ENCODE measurements at places on chromosomes 6 and 20. TPM values are rescaled to one million over a fixed set of nuclear protein-coding genes. Genes with fewer than 3 reads are reported as not detected.
A peak's percentile ranks its signal among the peaks of the same experiment; 100 is the strongest.

DNA sequence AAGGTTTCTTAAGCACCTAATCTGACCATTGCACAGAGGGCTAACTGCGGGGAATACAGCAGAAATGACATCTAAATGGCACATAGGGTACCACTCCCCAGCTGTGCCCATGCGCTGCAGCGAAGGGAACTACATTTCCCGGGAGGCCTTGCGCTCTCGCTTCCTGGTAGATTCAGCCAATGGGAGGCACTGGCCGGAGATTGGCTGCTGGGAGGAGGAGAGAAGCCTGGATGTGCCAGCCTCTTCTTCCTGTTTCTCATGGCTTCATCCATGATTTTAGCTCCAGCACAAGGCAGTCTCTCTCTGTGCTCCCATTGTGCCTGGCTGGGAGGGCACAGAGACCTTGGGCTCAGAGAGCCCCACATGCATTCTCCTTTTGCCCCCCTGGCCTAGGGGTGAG lies 101.7 kb upstream of the FOXA2 start:
- no peaks in the 10 kb centered on the region for H3K27me3 ChIP-seq
- peaks cover 4% of the 10 kb centered on the region for H3K4me1 ChIP-seq
- no peak overlapping the region for H3K27ac ChIP-seq
- no peaks in the 10 kb centered on the region for H3K36me3 ChIP-seq

- no peaks in the 10 kb centered on the region for H3K27me3 ChIP-seq
- peaks cover 4% of the 10 kb centered on the region for H3K4me1 ChIP-seq
- no peaks in the 10 kb centered on the region for H3K36me3 ChIP-seq
- no peak overlapping the region for H3K4me3 ChIP-seq
- DNase-seq: peak; percentile 13
These were observed 82.7 kb downstream of the FARS2 start for GRCh38 chr6:5343998-5344397.

- H3K4me1 ChIP-seq: no peaks in the 10 kb centered on the region
- DNase-seq: no peak
- H3K36me3 ChIP-seq: no peaks in the 10 kb centered on the region
These were observed 36.0 kb downstream of the DNAH8 start for GRCh38 chr6:38750968-38751615.

GRCh38 chr6:87122477-87122876 lies 27.6 kb upstream of the CGA start:
- no peaks in the 10 kb centered on the region for H3K36me3 ChIP-seq
- H3K4me1 ChIP-seq: no peaks in the 10 kb centered on the region
- H3K27me3 ChIP-seq: no peaks in the 10 kb centered on the region
- DNase-seq: no peak
- no peak overlapping the region for H3K4me3 ChIP-seq

FABP7 gene
- total RNA-seq: not detected

DNA sequence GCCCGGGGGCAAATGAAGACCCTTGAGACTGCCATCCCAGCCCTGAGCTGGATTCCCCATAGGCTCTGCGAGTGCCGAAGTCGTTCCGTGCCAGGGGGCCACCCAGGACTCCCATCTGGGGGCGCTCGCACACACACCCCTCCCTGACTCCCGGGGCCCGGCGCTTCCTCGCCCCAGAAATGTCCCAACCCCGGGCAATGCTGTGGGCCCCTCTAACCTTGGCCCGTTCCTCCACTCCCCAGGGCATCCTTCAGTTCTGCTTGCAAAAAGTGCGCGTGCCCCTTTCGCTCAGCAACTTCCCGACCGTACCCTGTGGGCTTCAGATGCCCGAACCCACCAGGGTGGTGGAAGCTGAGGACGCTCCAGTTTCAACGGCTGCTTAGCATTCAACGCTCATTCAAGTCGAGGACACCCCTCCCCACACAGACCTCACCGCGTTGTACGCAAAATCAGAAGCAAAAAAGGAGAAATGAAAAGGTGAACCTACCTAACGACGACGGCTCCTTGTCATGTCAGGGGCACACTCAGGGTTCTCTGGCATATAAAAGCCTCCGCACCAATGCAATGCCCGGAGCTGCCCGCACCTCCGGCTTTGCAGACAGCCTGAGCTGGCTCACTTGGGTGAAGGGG lies 25.3 kb downstream of the RIPOR2 start:
- H3K27ac ChIP-seq: no peak overlapping the region
- H3K27me3 ChIP-seq: no peaks in the 10 kb centered on the region
- peak; percentile 16 for DNase-seq
- H3K4me1 ChIP-seq: peaks cover 14% of the 10 kb centered on the region

CYP21A2 gene
- not detected for total RNA-seq

- H3K4me3 ChIP-seq: no peak overlapping the region
- H3K4me1 ChIP-seq: no peaks in the 10 kb centered on the region
- no peaks in the 10 kb centered on the region for H3K36me3 ChIP-seq
These were observed 188.8 kb downstream of the EDN1 start for GRCh38 chr6:12478921-12479320.

GRCh38 chr6:56944661-56945060 lies 10.2 kb upstream of the BEND6 start:
- no peak for DNase-seq
- no peaks in the 10 kb centered on the region for H3K27me3 ChIP-seq
- H3K4me3 ChIP-seq: no peak overlapping the region

YWHAB gene
- total RNA-seq: 139 TPM

- no peak for DNase-seq
- no peaks in the 10 kb centered on the region for H3K27me3 ChIP-seq
- H3K4me3 ChIP-seq: no peak overlapping the region
- H3K4me1 ChIP-seq: peaks cover 9% of the 10 kb centered on the region
- H3K27ac ChIP-seq: no peak overlapping the region
These were observed 69.2 kb upstream of the TBC1D7 start for GRCh38 chr6:13397359-13398068.

OR12D3 gene
- total RNA-seq: not detected

DNA sequence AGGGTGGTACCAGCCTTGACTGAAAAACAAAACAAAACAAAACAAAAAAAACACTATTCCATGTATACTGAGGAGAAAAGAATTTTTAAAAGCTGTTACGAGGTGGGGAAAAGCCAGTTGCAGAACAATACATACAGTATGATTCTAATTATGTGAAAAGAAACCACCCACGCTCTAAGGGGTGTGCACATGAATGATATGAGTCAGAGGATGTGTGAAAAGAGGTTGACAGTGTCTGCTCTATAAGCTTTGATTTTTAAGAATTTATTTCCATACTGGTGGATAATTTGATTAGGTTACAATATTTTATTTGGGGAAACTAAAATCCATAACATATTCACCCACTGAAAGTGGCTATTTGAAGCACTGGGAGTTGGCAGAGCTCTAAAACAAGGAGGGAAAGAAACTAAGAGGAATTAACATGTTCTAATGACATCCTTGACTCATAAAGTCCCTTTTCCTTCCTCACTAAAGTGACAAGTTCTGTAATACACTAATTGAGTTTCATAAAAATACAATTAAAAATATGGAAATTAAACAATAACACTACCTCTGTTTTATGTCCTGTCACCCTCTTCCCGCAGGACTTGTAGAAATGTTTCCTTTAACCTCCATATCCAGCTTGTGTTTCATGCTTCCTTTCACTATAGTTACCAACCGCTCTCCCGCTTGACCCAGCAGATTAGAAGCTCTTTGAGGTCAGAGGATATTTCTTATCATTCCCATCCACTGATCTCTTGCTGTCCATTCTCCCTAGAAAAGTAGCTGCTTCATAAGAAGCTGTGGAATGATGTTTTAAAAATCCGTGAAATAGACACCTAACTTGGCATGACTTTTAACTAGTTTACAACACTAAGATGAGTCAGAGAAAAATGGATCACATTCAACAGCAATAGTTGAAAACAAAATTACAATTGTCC lies 118.6 kb upstream of the CCDC28A start:
- H3K36me3 ChIP-seq: no peaks in the 10 kb centered on the region
- H3K27ac ChIP-seq: no peak overlapping the region
- no peaks in the 10 kb centered on the region for H3K27me3 ChIP-seq

GRCh38 chr6:44126320-44127149 lies 717 bp downstream of the MRPL14 start:
- H3K27ac ChIP-seq: peak overlapping the region; percentile 90
- no peaks in the 10 kb centered on the region for H3K27me3 ChIP-seq
- DNase-seq: peak; percentile 50
- H3K4me1 ChIP-seq: peaks cover 48% of the 10 kb centered on the region

UBE2C gene
- 0.45 TPM for total RNA-seq

RNF217 gene
- total RNA-seq: 53.7 TPM

GRCh38 chr20:37315452-37316110 lies 26.1 kb downstream of the MANBAL start:
- H3K27me3 ChIP-seq: no peaks in the 10 kb centered on the region
- peak; percentile 56 for DNase-seq
- no peak overlapping the region for H3K4me3 ChIP-seq
- peak overlapping the region; percentile 73 for H3K27ac ChIP-seq

- H3K36me3 ChIP-seq: peaks cover 2% of the 10 kb centered on the region
- H3K4me1 ChIP-seq: peaks cover 22% of the 10 kb centered on the region
- peak overlapping the region; percentile 78 for H3K4me3 ChIP-seq
- no peaks in the 10 kb centered on the region for H3K27me3 ChIP-seq
- DNase-seq: peak; percentile 85
These were observed 436 bp downstream of the CAGE1 start for GRCh38 chr6:7389162-7389450.

PRRC2A gene
- 85.6 TPM for total RNA-seq

AKAP12 gene
- 102 TPM for total RNA-seq

DNA sequence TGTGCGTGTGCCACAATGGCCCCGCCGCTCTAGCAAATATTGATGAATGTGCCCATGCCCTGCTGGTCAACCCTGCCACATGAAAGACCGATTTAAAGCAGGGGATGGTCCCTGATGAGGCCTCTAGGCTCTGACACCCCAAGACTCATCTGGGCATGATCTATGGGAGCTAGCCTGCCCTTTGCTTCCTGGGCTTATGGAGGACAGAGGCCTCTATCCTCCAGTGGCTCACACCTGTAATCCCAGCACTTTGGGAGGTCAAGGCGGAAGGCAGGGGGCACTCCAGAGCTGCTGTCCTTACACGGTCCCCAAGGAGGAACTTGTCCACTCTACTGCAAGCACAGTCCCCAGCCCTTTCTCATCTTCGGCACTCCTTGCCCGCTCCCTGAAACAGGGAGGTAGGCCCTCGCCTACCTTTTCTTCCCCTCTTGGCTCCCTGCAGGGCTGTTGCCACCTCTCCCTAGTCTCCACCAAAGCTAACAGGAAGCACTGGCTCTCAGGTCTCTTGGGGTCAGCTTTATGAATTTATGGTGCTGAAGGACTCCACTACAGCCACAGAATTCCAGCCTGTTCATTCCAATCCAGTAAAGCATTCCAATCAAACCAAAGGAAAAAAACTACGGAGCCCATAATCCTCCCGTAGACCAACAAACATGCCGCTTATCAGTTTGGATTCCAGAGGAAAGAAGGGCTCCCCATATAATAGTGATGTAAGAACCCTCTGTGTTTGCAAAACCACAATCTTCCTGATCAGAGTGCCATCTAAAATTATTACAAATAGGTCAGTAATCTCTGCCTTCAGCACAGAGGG lies 48.7 kb upstream of the FOXQ1 start:
- no peak overlapping the region for H3K4me3 ChIP-seq
- no peaks in the 10 kb centered on the region for H3K36me3 ChIP-seq
- no peak for DNase-seq
- no peak overlapping the region for H3K27ac ChIP-seq

GRM1 gene
- 0.67 TPM for total RNA-seq

DNA sequence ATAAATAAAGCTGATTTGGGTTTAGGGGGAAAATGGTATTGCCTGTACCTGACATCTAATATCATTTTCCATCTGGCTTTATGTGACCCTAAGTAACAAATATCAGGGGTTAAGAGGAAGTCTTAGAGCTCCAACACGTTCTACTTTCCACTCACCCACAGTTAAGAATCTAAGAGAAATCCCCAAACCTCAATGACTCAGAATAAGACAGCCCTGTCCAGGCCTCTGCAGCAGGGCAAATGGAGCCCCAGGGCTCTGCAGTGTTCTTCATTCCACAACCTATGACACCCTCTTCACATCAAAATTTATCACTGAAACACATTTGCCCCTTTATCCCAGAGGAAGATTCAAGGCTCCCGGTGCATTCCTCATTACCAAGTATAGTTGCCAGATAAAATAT lies 20.3 kb upstream of the TENT5A start:
- H3K4me3 ChIP-seq: no peak overlapping the region
- H3K27ac ChIP-seq: no peak overlapping the region

- H3K4me1 ChIP-seq: peaks cover 22% of the 10 kb centered on the region
- DNase-seq: no peak
- no peaks in the 10 kb centered on the region for H3K27me3 ChIP-seq
- peak overlapping the region; percentile 27 for H3K27ac ChIP-seq
- no peaks in the 10 kb centered on the region for H3K36me3 ChIP-seq
These were observed 121.0 kb downstream of the PREX1 start for GRCh38 chr20:48706710-48707365.

- H3K27ac ChIP-seq: no peak overlapping the region
- H3K4me1 ChIP-seq: no peaks in the 10 kb centered on the region
These were observed 238.8 kb downstream of the HIVEP2 start for GRCh38 chr6:142706210-142706609.

HLA-DOB gene
- 1.3 TPM for total RNA-seq

GRCh38 chr6:21874372-21874771 lies 280.8 kb downstream of the SOX4 start:
- H3K4me1 ChIP-seq: no peaks in the 10 kb centered on the region
- DNase-seq: no peak
- H3K36me3 ChIP-seq: no peaks in the 10 kb centered on the region
- no peak overlapping the region for H3K27ac ChIP-seq

DNA sequence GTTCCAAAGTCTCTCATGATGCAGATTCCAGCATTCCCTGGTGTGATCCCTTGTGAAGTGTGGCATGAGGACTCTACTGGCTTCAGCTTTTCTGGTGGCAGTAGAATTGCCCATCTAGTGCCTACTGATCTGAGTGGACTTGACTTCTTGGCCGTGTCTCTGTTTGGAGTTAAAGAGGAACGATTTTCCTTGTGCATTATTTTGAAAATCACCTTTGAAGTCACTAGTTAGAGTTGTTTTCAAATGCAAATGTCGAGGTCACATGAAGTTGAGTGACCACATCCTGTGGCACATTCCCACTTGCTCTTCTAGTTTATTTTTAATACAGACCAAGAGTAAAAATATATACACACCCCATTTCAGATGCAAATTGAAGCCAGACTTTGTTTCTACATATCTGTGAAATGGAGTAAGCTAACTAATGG lies 270.7 kb upstream of the TAB2 start:
- peaks cover 4% of the 10 kb centered on the region for H3K4me1 ChIP-seq
- peak overlapping the region; percentile 13 for H3K27ac ChIP-seq
- no peak for DNase-seq
- no peak overlapping the region for H3K4me3 ChIP-seq

- no peak for DNase-seq
- no peak overlapping the region for H3K27ac ChIP-seq
- no peak overlapping the region for H3K4me3 ChIP-seq
- no peaks in the 10 kb centered on the region for H3K4me1 ChIP-seq
These were observed 702.7 kb downstream of the EPHA7 start for GRCh38 chr6:92716638-92717037.

- H3K4me3 ChIP-seq: peak overlapping the region; percentile 2
- no peaks in the 10 kb centered on the region for H3K27me3 ChIP-seq
- peaks cover 76% of the 10 kb centered on the region for H3K4me1 ChIP-seq
- H3K36me3 ChIP-seq: no peaks in the 10 kb centered on the region
- DNase-seq: peak; percentile 97
These were observed 8.5 kb downstream of the IYD start for GRCh38 chr6:150377211-150377781.
